ENCODE measurements at places on chromosomes 2 and 18. TPM values are rescaled to one million over a fixed set of nuclear protein-coding genes. Genes with fewer than 3 reads are reported as not detected.

SERPINB11 gene
- total RNA-seq: not detected

TXNDC2 gene
- total RNA-seq: 0.26 TPM

TEKT4 gene
- 0.27 TPM for total RNA-seq

TTC31 gene
- total RNA-seq: 32.2 TPM
